ENCODE measurements at places on chromosomes 1 and 21.
A peak's percentile ranks its signal among the peaks of the same experiment; 100 is the strongest.

GRCh38 chr21:40685141-40685540, 161.8 kb downstream of the DSCAM start:
- no peak for DNase-seq

- no peak for DNase-seq
These were observed 2.1 kb upstream of the IVNS1ABP start for GRCh38 chr1:185319139-185319475.

- DNase-seq: peak; percentile 14
These were observed 21.1 kb downstream of the ROR1 start for GRCh38 chr1:63794939-63795378.

DNA sequence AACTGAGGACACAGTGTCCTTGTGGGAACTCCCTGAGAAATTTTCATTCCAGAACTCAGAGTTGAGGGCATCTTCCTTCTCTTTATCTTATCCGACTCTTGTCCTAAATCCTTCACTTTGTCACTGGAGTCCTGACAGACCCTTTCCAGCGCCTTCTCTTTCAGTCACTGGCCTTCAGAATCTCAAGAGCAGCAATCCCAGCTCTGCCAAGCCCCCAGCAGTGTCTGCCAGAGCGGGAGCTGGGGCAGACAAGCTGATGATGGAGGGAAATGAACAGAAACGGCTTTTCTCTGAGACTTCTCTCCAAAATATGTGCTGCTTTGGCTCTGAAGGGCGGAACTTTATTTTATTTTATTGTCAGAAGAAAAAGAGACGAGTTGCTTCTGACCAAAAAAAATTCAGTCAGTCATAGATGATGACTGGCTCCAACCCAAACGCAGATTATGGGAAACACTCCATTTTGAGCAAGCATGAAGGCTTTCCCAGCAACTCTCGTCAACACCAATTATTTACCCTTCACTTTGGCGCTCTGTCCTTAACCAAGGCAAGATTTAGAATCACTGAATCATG, 32.2 kb downstream of the MIS18A start:
- no peak for DNase-seq

GRCh38 chr1:7491109-7491817, 279.8 kb upstream of the VAMP3 start:
- no peak for DNase-seq

- no peak for DNase-seq
These were observed 62.5 kb upstream of the ATF3 start for GRCh38 chr1:212545941-212546635.

GRCh38 chr1:117169871-117170596, 40.7 kb downstream of the VTCN1 start:
- no peak for DNase-seq

- DNase-seq: no peak
These were observed 80.5 kb downstream of the PRKAB2 start for GRCh38 chr1:147091801-147092200.

- DNase-seq: peak; percentile 52
These were observed 2.6 kb downstream of the FAAH start for GRCh38 chr1:46396441-46397398.

GRCh38 chr21:26732432-26733221, 112.6 kb downstream of the ADAMTS1 start:
- peak; percentile 62 for DNase-seq

GRCh38 chr1:97806326-97806725, 114.5 kb downstream of the DPYD start:
- DNase-seq: no peak

DNA sequence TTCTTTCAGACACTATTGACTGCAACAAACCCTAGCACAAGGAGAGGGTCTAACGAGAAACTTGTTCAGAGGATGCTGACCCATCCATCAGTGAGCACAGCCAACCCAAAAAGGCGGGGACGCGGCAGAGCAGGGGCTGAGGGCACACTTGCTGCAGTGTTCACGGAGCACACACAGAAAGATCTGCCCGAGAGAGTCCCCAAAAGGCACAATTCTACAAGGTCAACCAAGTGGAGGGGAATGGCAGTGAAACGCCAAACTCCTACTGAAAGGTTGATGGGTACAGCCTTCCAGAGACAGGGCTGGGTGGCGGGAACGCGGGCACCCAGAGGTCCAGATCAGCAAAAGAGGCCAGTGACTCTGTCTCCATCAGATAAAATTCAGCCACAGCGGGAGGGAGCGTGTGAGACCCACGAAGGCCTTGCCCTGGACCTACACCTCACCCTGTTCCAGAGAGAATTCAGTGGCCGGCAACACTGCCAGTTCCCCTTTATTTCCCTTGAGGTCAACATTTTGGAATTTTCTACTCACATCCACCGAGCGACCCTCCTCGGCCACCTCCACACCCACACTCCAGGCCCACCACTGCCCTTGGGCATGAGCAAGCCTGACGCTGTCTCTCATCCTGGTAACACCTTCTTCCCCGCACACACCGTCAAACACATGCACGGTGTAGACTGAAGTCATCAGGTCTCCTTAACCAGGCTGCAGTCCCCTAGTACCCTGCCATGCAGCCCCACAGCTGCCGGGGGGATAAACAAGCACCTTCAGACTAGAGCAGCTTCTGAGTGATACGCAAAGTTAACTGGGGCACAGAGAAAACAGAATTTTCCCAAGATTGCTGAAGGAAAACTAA, 5.5 kb downstream of the GNG4 start:
- DNase-seq: no peak

DNA sequence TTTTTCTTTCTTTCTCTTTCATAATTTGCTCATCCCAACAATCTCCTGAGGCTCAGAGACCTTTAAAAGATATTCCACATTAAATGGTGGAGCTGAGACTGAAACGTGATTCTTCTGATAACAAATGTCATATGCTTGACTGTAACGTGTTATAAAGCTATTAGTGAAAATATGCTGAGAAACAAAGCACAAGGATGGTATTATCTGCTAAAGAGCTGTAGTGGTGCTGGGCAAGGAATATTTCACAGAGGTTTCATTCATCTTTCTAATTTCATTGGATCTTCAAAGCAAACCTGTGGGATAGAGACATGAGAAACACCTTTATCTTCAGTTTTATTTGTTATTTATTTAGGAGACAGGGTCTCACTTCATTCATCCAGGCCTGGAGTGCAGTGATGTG, 98.1 kb upstream of the WLS start:
- no peak for DNase-seq

DNA sequence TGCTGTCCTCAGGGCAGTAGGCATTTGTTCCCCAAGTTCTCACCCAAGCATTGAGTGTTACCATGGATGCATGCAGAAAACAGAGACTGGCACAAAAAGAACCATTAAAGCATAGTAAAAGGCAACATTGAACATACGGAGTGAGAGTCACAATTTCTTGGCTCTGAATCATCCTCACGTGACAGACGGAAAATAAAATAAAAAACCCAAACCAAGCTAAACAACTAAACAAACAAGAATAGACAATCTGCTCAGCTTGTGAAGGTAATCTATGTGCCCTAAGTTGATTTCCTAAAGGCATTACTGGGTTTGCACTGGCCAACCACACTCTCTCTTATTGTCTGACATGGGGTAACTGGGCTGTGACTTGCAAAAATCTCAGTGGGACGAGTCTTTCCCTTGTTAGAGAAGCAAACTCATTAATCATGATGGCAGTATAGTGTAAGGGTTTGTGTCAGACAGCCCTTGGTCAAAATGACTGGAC, 306.0 kb downstream of the ASTN1 start:
- DNase-seq: no peak

- no peak for DNase-seq
These were observed 14.5 kb downstream of the ICMT start for GRCh38 chr1:6221210-6221784.

- DNase-seq: no peak
These were observed 974 bp upstream of the FNBP1L start for GRCh38 chr1:93446837-93447451.

DNA sequence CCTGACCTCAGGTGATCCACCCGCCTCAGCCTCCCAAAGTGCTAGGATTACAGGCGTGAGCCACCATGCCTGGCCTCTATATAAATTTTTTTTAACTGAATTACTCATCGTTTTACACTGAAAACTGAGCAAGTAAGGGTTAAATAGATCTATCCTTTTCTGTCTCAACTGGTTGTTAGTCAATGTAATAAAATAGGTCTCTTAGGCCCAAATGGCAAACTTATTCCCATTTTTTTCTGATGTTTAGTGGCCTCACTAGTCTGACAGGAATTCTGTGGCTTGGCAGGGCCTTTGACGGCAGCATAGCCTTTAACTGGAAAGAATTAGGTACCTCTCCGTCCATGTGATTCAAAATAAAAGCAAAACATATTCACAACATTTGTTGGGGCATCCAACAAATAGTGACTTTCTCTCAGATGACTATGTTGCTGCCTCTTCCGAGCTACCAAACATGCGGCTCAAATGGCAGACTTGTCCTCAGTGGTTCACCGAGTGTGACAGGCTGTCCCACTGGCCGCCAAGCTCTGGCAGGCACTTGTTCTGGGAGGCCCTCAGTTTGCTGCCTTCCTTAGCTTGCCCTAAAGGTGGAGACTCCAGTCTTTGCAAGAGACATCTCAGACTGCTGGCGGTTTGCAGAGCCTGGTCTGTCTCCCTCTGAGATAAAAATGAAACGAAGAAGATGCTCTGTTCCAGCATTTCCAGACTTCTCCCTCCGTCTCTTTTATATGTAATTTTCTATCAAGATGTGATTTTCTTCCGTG, 17.4 kb downstream of the ATP1A4 start:
- DNase-seq: peak; percentile 53

GRCh38 chr1:61782771-61783170, 40.5 kb downstream of the PATJ start:
- DNase-seq: no peak

GRCh38 chr1:211483896-211484612, 7.9 kb downstream of the RD3 start:
- no peak for DNase-seq

DNA sequence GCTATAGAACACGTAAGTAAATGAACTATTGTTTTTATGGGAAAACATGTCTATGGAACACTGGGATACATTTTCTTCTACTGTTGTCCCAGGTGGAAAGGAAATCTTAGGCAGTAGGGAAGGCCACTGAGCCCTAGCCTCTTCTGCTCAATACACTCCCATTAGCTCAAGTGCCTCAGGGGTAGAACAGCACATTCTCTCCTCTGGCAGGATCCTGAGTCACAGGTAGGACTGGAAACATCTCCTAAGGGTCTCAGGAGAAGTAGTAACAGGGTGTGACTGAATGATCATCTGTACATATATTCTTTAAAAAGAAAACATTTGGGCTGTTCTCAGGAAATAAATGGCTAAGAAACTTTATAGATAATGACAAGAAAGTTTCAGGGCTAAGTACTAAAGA, 175.6 kb upstream of the ESRRG start:
- DNase-seq: no peak

DNA sequence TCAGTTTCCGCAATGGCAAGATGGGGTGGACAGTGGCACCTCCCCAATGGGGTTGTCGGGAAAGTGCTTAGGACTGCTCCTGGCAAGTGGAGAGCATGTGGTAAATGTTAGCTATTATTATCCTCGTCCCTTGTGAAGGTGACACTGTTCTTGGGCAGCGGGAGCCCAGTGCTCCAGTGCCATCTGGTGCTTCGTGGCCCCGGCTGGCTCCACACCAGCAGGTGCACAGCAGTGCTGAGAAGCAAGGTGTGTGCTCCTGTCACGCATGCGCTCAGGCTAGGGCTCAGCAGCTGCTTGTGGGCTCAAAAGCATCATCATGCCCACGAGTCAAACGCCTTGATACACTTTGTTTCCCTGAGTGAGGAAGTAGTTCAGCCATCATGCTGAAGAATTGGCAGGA, 24.9 kb upstream of the KCNC4 start:
- DNase-seq: no peak

GRCh38 chr1:153531638-153532037, 4.2 kb downstream of the S100A6 start:
- no peak for DNase-seq

DNA sequence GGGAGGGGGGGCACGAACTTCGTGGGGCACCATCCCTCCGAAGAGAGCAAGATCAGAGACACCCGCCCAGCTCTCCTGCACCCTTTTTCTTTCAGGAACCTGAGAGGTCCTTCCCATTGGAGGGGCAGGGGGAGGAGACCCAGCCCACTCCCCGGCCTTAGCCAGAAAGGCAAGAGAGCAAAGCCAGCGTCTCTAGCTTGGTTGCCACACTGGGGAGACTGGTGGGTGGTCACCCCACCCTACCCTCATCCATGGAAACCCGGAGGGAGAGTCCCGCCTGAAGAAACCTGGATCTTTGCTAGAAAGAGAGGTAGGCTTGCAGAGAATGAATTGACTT, 246 bp downstream of the ATP2B4 start:
- DNase-seq: no peak

GRCh38 chr1:228013935-228014930, 7.4 kb downstream of the WNT3A start:
- peak; percentile 28 for DNase-seq

DNA sequence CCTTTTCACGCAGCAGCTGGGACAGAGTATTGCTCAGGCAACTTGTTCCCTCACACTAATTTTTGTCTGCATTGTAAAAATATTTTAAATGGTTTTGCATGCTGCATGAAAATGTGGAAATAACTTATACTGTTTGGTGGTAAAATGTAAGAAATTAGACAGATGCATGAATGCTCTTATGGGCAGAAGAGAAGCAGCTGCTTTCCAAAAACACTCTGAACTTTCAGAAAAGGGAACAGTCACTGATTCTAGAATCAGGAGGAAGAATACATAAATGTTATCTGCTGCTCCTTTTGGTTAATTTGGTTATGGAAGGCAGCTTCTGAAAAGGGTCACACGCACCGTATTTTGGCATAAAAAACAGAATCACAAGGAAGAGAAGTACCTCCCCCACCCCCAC, 87.0 kb upstream of the RUNX1 start:
- DNase-seq: no peak

DNA sequence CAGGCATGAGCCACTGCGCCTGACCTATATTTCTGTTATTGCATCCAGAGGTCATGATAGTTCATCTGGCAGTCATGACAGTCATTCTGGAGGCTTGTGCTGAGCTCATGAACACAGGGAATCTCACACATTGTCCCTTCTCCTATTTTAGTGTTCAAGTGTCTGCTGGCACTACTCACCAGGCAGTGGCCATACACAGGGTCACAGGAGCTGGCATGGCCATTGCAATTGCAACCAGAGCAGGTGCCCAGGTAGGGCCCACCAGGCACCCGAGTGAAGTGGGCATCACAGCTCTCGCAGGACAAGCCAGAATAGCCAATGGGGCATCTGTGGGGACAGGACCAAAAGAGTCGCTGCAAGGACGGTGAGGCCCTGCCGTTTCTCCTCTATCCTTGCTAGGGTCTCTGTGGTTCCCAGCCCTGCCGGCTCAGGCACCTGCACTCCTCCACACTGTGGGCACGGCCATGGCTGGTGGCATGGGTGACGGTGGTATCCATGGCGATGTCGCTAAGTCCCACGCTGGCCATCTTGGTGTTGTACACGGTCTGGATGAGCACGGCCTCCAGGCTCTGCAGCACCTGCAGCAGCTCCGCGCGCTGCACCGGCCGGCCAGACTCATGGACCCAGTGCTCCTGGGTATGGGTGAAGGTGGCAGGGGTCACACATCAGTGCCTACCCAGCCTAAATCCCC, 57.0 kb downstream of the HSPG2 start:
- no peak for DNase-seq

GRCh38 chr1:55750628-55750995, 535.4 kb upstream of the USP24 start:
- DNase-seq: no peak

GRCh38 chr1:151827853-151828252, 3.7 kb downstream of the RORC start:
- DNase-seq: no peak

- DNase-seq: no peak
These were observed 833.4 kb upstream of the ADGRL4 start for GRCh38 chr1:79839882-79840281.

Data from eye (tissue), 1 donor.